ENCODE measurements at places on chromosomes 16 and 17.
A peak's percentile ranks its signal among the peaks of the same experiment; 100 is the strongest.

DNA sequence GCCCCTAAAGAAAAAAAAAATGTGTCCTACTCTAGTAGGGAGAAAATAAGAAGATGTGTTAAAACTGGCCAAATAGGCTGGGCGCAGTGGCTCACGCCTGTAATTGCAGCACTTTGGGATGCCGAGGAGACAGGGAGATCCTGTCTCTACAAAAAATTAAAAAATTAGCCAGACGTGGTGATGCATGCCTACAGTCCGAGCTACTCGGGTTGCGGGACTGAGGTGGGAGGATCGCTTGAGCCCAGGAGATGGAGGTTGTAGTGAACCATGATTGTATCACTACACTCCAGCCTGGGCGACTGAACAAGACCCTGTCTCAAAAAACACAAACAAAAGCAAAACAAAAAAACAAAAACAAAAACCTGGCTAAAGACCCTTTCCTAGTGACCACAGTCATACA is 15.9 kb downstream of the ZFHX3 start:
- no peak for DNase-seq
- no peaks in the 10 kb centered on the region for H3K27me3 ChIP-seq
- H3K36me3 ChIP-seq, result no peaks in the 10 kb centered on the region
- no peak overlapping the region for H3K27ac ChIP-seq
- no peak overlapping the region for H3K4me3 ChIP-seq

GRCh38 chr17:45584092-45585036 is 93.8 kb upstream of the PLEKHM1 start:
- peak overlapping the region; percentile 95 for H3K4me3 ChIP-seq
- peak overlapping the region; percentile 91 for H3K27ac ChIP-seq
- no peak for DNase-seq
- no peaks in the 10 kb centered on the region for H3K27me3 ChIP-seq
- peaks cover 14% of the 10 kb centered on the region for H3K4me1 ChIP-seq

DNA sequence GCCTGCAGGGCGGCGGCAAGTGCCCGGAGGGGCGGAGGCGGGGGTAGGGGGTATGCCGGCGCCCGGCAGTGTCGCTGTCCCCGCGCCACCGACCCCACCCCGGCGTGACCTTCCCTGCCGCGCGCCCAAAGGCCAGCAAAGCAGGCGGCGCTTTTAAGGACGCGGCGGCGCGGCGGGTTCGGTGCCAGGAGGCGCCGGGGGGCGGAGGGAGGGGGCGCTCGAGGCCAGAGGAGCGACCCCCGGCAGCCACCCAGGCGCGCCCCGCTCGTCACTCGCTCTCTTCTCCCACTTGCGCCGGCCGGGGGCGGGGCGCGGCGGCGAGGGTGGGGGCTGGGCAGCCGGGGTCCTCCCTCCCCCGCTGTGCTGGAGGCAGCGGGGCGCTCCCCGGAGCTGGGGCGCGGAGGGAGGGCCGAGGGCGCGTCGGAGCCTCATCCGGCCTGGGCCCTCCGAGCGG is 8.6 kb upstream of the BAHCC1 start:
- peaks cover 62% of the 10 kb centered on the region for H3K4me1 ChIP-seq
- DNase-seq, result no peak
- peak overlapping the region; percentile 74 for H3K4me3 ChIP-seq
- H3K27ac ChIP-seq, result peak overlapping the region; percentile 98
- no peaks in the 10 kb centered on the region for H3K36me3 ChIP-seq
- no peaks in the 10 kb centered on the region for H3K27me3 ChIP-seq

DNA sequence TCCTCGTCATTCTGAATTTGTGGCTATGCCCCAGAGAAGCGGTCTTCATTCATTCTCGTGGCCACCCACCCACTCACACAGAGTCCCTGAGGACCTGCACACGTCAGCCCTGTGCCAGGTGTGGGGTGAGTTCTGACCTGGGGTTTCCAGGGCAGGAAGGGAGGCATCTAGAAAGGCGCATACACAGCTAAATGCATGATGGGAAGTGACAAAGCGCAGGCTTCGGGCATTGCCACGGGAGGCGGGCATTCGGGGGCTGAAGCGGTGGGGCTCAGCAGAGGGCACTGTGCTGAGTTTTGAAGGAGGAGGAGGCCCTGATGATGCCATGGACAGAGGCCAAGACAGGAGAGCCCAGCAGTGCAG is 10.9 kb downstream of the UBALD2 start:
- H3K27ac ChIP-seq, result no peak overlapping the region
- no peak for DNase-seq
- no peaks in the 10 kb centered on the region for H3K27me3 ChIP-seq
- no peaks in the 10 kb centered on the region for H3K36me3 ChIP-seq

GRCh38 chr17:17714261-17714866 is 33.1 kb downstream of the RAI1 start:
- no peaks in the 10 kb centered on the region for H3K36me3 ChIP-seq
- H3K4me3 ChIP-seq, result no peak overlapping the region
- peak overlapping the region; percentile 79 for H3K27ac ChIP-seq
- peaks cover 49% of the 10 kb centered on the region for H3K4me1 ChIP-seq
- no peak for DNase-seq

- no peaks in the 10 kb centered on the region for H3K27me3 ChIP-seq
- H3K4me1 ChIP-seq, result peaks cover 20% of the 10 kb centered on the region
- peaks cover 16% of the 10 kb centered on the region for H3K36me3 ChIP-seq
- no peak overlapping the region for H3K27ac ChIP-seq
These were observed 4.2 kb downstream of the ABHD15 start for GRCh38 chr17:29562615-29563014.

- no peaks in the 10 kb centered on the region for H3K27me3 ChIP-seq
- no peak for DNase-seq
These were observed 11.0 kb upstream of the CUEDC1 start for GRCh38 chr17:57966246-57966645.

DNA sequence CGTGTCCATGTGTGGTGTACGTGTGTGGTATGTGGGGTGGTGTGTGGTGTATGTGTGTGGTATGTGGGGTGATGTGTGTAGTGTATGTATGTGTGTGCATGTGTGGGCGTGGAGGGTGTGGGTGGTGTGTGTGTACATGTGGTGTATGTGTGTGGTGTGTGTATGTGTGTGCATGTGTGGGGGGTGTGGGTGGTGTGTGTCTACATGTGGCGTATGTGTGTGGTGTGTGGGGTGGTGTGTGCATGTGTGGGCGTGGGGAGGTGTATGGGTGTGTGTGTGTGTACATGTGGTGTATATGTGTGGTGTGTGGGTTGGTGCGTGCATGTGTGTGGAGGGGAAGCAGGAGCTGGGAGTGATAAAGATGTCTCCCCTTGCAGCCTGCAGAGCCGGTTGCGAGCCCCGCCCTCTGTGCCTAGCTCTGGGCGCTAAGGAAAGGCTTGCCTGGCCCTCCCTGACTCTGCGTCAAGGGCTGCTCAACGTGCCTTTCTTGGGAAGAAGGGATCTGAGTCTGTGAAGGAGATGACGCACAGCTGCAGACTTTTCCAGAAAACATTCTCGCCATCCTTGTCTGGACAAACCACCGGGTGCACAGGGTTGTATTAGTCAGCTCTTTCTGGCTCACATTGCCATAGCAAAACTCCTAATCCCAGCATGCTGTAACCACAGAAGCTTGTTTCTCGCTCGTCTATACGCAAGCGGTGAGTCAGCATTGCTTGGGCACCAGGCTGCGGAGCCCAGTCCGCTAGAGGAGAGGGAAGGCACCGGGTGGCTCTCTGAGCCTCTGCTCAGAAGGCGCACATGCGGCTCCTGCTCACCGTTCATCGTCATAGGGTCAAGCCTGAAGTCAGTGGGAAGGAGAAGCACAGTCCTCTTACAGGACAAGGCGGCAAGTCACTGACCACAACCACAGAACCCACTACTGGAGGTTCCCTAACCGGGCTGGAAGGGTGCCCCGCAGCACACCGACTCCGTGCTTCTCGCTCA is 2.0 kb upstream of the CD300H start:
- H3K27ac ChIP-seq, result peak overlapping the region; percentile 81
- DNase-seq, result peak; percentile 39
- no peaks in the 10 kb centered on the region for H3K36me3 ChIP-seq
- no peak overlapping the region for H3K4me3 ChIP-seq
- H3K4me1 ChIP-seq, result peaks cover 20% of the 10 kb centered on the region

DNA sequence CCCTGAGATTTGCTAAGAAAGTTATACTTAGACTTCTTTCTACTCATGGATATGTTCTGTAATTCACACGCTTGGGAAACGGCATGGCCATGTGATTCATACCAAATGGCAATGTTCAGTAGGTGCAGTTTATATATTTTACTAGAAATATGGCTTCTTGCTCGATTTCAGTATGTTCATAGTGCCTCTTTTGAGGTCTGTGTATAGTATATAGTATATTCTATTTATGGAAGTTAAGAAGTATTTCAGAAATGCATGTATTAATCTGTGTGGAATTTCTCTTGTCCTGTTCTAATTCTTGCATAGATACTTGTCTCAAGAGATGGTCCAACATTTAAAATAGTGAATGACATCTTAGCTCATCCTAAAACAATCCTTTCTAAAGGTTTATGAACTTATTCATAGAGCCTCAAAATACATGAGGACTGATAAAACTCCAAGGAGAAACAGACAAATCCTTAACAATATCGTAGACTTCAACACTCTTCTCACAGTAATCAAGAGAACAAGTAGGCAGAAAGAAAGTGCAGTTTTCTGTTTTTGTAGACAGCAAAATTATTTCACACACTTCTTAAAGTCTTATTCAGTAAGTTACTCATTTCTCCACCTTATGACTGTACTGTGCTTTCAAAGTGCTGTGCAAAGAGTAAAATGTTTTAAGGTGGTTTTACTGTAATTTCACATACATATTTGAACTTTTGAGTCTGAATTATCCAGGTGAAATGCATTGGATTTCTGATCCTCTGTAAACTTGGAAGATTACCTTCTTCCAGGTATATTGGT is 11.1 kb downstream of the BPTF start:
- DNase-seq, result no peak
- H3K27me3 ChIP-seq, result no peaks in the 10 kb centered on the region
- H3K4me1 ChIP-seq, result peaks cover 21% of the 10 kb centered on the region
- H3K36me3 ChIP-seq, result no peaks in the 10 kb centered on the region

GRCh38 chr16:35134471-35134870 is 1675.1 kb downstream of the TP53TG3F start:
- H3K4me3 ChIP-seq, result no peak overlapping the region
- DNase-seq, result no peak
- no peaks in the 10 kb centered on the region for H3K36me3 ChIP-seq
- peaks cover 6% of the 10 kb centered on the region for H3K4me1 ChIP-seq
- H3K27ac ChIP-seq, result no peak overlapping the region
- H3K27me3 ChIP-seq, result no peaks in the 10 kb centered on the region

- peaks cover 53% of the 10 kb centered on the region for H3K36me3 ChIP-seq
- H3K4me3 ChIP-seq, result peak overlapping the region; percentile 55
- H3K4me1 ChIP-seq, result peaks cover 80% of the 10 kb centered on the region
- no peak for DNase-seq
These were observed 601 bp downstream of the JMJD8 start for GRCh38 chr16:683396-684070.

DNA sequence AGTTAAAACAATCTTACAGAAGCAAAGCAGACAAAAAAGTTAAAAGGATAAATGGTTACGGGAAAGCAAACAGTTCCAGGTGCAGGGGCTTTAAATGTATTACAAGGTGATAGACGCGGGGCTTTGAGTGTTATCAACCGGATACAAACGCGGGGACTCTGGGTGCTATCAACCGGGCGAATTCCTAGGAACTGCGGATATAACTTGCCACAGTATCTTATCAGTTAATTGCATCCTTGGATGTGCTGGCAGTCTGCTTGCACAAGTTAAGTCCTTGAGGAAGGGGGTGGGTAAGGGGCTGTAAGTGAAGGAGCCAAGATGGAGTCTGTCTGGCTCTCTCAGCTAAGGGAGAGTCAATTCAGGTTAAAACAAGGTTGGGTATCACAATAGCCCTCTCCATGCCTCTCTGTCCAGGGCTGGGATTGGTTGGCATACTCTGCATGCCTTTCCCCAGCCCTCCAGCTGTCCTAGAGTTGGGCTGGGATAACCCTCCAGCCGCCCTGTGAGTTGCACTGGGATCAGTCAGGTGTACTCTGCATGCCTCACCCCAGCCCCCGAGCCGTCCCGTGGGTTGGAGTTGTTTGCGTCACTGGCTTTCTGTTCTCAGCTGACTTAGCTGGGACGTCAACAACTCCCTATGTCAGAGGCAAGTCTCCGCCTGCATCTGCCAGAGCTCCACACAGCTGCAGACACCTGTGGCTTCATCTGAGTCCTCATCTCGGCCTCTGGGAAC is 40.9 kb downstream of the TMEM235 start:
- no peak for DNase-seq
- no peaks in the 10 kb centered on the region for H3K36me3 ChIP-seq
- H3K27ac ChIP-seq, result no peak overlapping the region

- no peak overlapping the region for H3K4me3 ChIP-seq
- H3K36me3 ChIP-seq, result no peaks in the 10 kb centered on the region
- no peaks in the 10 kb centered on the region for H3K27me3 ChIP-seq
These were observed 97.8 kb upstream of the MED13 start for GRCh38 chr17:62162898-62163297.

DNA sequence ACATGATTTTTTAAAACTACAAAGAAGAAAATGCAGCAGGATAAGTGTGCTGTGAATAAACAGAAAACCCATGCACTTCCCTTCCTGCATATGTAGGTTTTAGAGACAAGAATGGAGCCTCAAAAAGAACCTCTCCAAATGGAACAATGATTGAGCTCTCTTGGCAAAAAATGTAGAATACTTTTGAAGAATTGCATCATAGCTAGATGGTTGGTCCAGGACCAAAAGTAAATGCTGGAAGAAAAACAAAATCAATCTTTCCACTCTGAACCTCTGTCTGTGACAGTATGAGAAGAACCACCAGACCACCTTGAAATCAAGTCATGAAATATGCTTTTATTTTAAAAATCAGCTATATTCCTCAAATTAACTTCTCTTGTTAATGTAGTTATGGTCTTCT is 17.5 kb downstream of the HELZ start:
- DNase-seq, result no peak
- no peaks in the 10 kb centered on the region for H3K27me3 ChIP-seq
- peaks cover 3% of the 10 kb centered on the region for H3K4me1 ChIP-seq
- no peak overlapping the region for H3K27ac ChIP-seq
- no peaks in the 10 kb centered on the region for H3K36me3 ChIP-seq

DNA sequence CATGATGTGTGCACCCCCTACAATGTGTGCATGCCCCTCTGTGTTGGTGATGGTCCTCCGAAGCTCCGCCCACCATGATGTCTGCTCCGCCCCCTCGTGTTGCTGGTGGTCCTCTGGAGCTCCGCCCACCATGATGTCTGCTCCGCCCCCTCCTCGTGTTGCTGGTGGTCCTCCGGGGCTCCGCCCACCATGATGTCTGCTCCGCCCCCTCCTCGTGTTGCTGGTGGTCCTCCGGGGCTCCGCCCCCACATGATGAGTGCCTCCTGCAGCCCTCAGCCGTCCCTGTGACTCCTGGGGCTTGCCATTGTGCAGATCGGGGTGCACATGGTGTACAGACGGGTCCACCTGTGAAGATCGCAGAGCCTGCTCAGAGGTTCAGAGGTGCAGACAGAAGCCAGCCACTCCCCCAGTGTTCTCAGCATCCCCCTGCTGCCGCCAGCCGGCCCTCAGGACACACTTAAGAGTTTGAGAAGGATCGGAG is 129.1 kb upstream of the CHMP6 start:
- no peak overlapping the region for H3K27ac ChIP-seq
- H3K36me3 ChIP-seq, result no peaks in the 10 kb centered on the region
- peaks cover 16% of the 10 kb centered on the region for H3K4me1 ChIP-seq
- no peak for DNase-seq

GRCh38 chr16:89523680-89524344 is 15.6 kb downstream of the SPG7 start:
- no peak overlapping the region for H3K4me3 ChIP-seq
- no peak overlapping the region for H3K27ac ChIP-seq
- peaks cover 100% of the 10 kb centered on the region for H3K36me3 ChIP-seq
- no peaks in the 10 kb centered on the region for H3K4me1 ChIP-seq
